ENCODE measurements at places on chromosomes 4 and X.

DNA sequence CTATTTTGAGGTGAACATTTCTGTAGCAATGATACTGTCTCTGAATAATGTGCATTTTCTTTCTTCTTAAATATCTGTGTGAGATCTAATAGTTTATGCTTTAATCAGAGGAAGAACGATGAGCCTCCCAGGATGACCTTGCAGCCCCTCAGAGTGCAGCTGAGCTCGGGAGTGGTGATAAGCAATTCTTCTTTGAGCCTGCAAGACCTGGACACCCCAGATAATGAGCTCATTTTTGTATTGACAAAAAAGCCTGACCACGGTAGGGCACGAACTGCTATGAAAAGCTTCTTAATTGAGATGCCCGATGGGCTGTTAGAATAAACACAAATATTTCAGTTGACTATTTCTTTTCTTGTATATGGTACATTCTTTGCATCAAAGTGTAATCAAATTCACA, 105.0 kb upstream of the ANXA3 start:
- no peak for DNase-seq

DNA sequence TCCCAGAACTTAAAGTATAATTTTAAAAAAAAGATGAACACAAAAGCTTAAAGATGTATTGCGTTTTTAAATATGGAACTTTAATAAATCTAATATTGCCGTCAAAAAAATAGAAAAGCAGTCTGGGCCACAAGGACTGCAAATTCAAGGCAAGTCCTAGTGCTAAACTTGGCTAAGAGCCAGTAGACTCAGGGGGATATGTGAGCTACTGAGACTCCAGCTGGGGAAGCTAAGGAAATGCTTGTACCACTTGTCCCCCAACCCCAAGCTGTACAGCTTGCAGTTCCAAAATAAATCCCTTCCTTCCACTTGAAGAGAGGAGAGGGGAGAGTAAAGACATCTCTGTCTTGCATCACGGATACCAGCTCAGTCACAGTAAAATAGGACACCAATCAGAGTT, 290.8 kb upstream of the FGF13 start:
- no peak for DNase-seq

DNA sequence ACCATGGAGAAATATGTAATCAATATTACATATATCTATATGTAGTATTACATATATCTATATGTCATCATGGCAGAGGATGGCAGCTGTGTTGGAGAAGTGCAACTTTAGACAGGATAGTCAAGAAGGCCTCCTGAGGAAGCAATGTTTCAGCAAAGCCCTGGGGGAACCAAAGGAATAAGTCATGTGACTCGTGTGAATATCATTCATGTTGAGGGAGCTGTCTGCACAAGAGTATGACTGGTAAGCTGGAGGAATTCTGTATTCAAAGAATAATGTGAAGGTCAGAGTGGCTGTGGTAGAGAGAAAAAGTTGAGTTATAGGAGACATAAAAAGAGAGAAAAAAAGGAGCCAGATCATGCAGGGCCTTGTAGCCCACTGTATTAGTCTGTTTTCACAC, 92.9 kb upstream of the EDNRA start:
- DNase-seq: no peak

DNA sequence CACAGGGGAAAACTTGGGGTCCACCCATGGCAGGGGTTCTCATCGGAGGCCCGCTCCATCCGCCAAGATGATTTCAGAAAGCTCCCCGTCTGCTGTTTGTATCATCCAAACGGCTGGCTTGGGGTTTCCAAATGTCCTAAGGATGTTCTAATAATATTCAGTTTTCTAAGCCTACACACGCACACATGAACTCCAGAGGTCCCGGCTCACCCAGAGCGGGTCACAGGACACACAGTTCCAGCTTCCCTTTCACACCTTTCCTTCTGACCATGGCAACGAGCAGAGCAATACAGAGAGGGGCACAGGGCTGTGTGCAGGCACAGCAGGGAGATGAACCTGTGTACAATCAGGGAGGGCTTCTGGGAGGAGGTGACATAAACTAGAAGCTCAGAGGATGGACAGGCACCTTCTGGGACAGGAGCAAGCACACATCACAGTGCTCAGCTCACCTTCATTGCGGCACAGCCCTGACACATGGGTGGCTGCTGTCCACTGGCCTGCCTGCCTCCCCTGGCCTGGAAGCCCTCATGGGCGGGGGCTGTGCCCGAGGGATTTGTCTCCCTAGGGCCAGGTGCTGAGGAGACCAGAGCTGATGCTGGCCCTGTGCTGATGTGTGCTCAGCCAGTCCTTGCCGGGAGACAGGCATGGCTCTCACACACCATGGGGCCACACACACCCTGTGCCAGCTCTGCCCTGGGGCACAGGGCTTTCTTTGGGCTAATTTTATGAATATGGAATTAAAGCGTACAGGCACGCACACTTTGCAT, 44.8 kb downstream of the ABLIM2 start:
- DNase-seq: no peak

DNA sequence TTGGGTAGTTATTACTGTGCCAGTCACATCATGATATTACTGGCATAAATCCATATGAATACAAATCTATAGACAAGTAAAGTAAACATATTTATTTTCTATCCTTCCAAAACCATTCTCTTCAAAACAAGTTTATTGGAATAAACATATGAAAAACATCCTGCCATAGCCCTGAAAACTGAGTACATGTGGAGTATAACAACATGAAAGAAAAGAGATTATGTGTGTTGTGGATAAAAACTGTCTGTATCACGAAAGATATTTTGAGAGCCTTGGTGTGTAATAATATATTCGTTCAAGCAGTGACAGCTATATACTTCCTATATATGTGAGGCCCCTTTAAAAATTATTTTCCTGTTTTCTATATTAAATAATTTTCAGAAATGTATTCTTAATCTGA, 1742.2 kb downstream of the ARAP2 start:
- DNase-seq: no peak

GRCh38 chr4:87849612-87850011, 16.8 kb downstream of the MEPE start:
- peak; percentile 39 for DNase-seq

DNA sequence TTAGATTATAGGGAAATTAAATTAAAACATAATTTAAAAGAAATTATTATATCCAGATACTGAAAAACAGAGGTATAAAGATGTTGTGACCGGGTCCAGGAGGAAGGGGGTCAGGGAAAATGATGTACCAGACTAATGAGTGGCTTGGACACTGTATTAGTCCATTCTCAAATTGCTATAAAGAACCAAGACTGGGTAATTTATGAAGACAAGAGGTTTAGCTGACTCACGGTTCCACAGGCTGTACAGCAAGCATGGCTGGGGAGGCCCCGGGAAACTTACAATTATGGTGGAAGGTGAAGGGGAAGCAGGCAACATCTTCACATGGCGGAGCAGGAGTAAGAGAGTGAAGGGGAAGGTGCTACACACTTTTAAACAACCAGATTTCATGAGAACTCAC, 3.4 kb upstream of the FAM9B start:
- DNase-seq: no peak

- no peak for DNase-seq
These were observed 531.4 kb downstream of the INPP4B start for GRCh38 chr4:142314686-142315085.

DNA sequence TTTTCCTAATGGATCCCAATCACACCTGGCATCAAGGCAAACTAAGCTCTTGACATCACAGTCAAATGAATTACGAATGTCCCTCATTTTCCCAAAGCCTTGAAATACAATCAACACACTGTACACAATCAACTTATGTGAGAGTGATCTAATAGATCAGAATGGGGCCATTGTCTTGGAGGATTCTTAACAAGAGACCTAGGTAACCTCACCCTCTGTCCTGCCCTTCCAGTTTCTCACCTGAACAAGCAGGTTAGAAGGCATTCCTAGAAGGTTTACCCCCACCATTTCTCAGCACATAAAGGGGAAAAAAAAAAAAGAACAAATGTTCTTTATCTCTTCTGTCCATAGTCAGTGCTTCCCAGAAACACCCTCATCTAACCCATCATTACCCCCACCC, 6.3 kb downstream of the SLC39A8 start:
- DNase-seq: no peak

DNA sequence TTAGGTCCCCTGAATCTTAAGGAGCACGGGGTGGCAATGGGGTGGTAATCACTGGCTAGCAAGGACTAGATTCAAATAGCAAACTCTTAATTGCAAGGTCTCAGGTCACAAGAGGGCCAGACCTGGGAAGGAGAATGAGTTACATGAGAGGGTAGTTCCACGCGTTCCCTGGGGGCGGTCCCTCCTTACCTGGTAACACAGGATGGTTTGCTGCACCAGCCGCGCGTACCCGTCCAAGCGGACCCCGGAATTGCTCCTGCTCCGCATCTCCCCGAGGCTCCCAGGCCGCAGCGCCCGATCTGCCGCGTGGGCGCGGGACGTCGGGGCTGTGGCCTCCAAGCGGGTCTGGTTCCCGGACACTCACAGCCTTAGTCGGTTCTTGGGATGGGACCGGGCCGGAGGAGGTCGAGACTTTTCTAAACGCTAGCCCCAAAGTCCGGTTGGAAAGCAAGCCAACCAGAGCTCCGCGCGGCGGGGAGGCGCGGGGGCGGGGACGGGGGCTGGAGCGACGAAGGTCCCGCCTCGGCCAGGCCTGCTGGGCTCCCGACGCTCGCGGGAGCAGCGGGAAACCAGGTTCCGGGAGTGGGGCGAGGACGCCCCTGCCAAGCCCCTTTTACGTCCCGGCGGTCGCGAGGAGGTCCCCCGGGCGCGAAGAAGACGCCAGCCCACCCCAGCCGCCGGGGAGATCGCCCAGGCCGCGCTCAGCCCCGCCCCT, at the start of gene PHKA2:
Gene PHKA2, minus strand, starts transcription at position 449 of the 715 bp plus-strand sequence. Its CDS starts 182 bp downstream, at position 267.
- DNase-seq: peak; percentile 65

DNA sequence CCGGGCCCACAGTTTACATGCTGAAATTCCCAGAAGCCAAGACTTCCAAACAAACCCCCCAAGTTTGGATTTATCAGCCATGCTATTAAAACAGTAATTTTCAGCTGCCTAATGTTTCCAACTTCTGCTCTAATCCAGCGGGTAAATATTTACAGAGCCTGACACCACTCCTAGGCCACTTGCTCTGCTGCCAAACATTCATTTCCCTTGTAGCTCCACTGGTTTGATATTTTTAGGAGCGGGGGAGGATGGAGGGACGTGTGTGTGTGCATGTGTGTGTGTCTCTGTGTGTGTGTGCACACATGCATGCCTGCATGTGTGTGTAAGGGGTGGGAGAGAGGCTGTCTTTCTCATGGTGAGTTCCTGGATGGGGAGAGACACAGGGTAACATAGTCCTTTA, 115.7 kb upstream of the PJA1 start:
- no peak for DNase-seq

- DNase-seq: no peak
These were observed 482.1 kb upstream of the CPEB2 start for GRCh38 chr4:14520171-14520570.

- DNase-seq: no peak
These were observed 25.9 kb upstream of the ETNPPL start for GRCh38 chr4:108788731-108789130.

GRCh38 chrX:66914080-66914479, 275.2 kb upstream of the EDA2R start:
- no peak for DNase-seq

- no peak for DNase-seq
These were observed 73.0 kb upstream of the KLHL13 start for GRCh38 chrX:118189628-118190027.

DNA sequence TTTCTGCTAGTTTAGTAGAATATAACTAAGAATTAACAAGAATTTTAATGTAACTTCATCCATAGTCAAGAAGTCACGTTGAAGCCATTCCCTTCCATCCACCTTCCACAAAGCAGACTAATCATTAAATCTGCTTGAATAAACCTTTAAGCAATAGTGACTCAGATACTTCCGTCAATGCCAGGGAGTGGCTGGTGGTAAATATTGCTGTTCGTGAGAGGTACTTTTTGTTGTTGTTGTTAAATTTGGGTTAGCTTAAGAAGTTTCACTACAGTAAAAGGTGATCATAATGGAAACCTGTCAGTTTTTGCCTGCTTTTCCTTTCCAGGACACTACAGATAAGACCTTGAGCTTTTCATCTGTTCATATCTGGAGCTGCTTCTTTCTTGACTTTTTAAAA, 316.3 kb downstream of the TMA16 start:
- no peak for DNase-seq

- DNase-seq: no peak
These were observed 18.0 kb upstream of the SPIN2A start for GRCh38 chrX:57155171-57155570.

DNA sequence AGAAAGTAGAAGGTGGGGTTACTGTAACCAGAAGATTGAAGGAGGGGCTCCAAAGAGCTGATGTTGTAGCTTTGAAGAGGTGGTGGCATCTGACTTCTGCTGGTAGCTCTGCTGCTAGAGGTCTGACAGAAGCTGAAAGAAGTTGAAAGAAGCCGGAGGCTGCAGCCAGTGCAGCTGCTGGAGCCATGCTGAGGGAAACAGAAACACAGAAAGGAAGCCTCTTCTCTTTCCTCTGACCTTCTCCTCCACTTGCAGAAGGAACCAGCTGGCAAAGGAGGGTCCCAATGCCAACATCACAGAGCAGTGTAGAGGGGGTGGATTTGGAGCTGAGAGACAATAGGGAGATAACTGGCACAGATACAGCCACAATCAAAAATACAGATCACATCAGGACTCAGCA, 89.3 kb upstream of the HHIP start:
- DNase-seq: no peak

DNA sequence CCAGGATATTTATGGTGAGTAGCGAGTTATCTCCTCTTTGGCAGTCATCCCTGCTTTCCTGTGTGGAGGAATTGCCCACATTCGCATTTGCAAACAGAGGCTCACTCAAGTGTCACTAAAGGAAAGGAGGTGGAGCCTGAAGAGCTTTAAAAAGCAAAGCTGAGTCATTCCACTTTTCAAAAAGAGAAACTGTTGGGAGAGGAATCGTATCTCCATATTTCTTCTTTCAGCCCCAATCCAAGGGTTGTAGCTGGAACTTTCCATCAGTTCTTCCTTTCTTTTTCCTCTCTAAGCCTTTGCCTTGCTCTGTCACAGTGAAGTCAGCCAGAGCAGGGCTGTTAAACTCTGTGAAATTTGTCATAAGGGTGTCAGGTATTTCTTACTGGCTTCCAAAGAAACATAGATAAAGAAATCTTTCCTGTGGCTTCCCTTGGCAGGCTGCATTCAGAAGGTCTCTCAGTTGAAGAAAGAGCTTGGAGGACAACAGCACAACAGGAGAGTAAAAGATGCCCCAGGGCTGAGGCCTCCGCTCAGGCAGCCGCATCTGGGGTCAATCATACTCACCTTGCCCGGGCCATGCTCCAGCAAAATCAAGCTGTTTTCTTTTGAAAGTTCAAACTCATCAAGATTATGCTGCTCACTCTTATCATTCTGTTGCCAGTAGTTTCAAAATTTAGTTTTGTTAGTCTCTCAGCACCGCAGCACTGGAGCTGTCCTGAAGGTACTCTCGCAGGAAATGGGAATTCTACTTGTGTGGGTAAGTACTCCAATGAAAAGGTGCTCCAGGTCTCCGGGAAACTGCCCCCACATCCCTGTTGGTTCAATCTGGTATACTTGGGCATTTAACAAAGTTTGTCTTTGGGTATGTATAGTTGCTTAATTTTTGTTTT, at the start of gene EGF:
Gene EGF, plus strand, starts transcription at position 178 of the 890 bp plus-strand sequence. Its CDS starts 453 bp downstream, at position 631.
- peak; percentile 31 for DNase-seq
